ENCODE measurements at places on chromosomes 6 and 20.

DNA sequence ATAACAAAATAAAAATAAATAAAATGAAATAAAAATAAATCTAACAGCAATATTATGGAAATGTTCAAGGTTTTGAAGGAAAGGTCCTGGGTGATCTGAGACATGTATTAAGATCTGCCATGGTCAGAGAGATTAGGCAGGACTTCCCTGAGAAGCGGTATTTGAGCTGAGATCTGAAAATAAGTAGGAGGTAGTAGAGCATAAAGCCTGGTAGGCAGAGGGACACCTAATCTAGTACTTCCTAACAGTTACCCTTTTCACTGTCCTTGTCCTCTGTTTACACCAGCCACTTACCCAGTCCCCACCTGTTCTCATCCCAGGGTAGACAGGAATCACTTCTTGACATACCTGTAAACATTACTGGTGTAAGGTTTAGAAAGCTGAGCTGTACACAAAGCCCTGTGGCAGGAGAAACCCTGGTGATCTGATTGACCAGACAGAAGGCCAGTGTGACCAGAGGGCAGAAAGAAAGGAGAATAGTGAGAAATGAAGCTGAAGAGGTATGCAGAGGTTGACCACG is 8.3 kb upstream of the ZNF318 start:
- no peak for DNase-seq

GRCh38 chr6:164377348-164377918 is 932.0 kb downstream of the C6orf118 start:
- no peak for DNase-seq

DNA sequence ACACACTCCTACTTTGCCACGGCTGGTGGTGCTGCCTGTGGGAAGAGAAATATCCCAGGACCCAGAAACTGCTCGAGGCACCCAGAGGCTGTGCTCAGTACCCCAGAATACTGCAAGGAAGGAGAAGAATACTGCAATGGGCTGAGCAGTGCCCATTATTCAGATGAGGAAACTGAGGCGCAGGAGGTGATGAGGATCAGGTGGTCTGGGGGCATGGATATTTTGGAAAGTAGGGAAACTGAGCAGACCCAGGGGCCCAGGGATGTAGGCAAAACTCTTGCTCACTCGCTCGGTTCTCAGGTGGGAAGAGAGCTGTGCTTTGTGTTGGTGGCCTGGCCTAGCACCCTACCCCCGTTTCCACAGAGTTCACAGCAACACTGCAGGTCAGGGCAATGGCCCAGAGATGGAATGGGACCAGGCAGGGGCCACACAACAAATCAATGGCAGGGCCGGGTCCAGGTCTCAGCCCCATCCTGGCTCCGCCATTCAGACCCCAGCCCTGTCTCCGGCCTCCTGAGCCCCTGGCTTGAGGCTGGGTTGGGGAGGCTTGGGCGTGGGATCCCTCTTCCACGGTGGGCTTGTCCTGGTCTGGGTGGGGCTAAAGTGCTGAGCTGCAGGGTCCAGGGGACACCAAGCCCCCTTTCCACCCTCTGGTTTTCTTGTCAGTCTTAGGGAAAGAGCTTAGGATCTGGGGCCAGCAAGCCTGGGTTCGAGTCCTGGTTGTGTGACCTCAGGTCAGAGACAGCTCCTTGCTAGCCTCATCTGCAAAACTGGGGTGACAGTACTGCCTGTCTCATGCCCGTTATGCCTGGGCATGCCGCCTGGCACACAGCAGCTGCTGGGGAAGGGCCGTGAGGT is 33.9 kb downstream of the SUN5 start:
- DNase-seq, result no peak

DNA sequence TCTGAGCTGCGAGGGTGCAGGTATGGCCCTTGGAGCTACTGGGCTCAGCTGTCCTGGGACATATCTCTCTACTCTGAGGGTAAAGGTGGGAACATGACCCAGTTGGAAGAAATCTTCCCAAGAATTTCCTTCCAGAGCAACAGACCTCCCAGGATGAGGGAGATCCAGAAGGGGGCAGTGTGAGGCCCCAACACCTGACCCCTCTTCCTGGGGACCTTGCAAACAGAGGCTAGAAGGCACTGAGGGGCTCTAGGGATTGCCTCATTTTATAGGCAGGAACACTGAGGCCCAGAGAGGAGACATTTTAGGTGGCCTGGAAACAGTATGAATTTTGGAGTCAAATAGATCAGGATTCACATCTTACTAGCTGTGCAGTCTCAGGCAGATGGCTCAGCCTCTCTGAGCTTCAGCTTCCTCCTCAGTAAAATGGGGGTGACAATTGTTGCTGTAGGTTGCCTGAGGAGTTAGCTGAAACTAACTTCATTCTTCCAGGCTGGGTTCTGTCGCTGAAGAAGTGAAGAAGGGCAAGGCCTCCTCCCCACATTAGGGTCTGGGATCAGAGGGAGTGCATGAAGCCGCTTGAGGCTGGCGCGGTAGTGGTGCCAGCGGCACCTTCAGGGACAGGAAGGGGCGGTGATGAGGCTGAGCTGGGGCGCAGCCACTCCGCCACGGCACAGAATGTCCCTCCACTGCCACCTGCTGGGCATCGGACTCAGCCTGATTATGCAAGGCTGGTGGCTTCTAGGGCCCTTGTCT is 11.4 kb downstream of the KCNK17 start:
- no peak for DNase-seq
